ENCODE measurements at places on chromosomes 3 and 15. TPM values are rescaled to one million over a fixed set of nuclear protein-coding genes. Genes with fewer than 3 reads are reported as not detected.

COL6A5 gene
- not detected for total RNA-seq

MON1A gene
- total RNA-seq: 13.2 TPM

EOMES gene
- total RNA-seq: 0.20 TPM

VEPH1 gene
- total RNA-seq: 2.6 TPM

MKRN3 gene
- 1.9 TPM for total RNA-seq

ARL6 gene
- total RNA-seq: 7.6 TPM

CFAP100 gene
- total RNA-seq: 21.3 TPM

SACM1L gene
- 42.8 TPM for total RNA-seq

APBA2 gene
- total RNA-seq: 2.6 TPM

ATP13A5 gene
- not detected for total RNA-seq

All from ovary (tissue), 10 donors.